ENCODE measurements at places on chromosomes 5 and 9.

GRCh38 chr5:180889381-180889780 lies 9.6 kb upstream of the BTNL8 start:
- DNase-seq: no peak

DNA sequence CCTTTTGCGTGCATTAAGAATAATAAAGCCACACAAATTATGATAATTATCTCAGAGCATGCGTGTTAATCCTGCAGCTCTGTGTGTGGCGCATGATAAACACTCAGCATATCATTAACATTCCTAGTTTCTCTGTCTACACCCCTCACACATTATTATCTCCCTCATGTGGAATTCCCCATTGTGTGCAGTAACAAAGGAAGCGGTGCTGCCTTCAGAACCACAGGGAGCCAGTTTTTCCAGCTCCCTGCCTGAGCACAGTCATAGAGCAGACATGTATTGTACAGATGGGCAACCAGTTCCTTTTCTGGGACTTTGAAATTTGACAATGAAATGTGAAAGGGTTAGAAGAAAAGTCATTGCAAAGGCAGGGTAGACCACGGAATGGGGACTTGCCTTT lies 1365.5 kb upstream of the CDH9 start:
- no peak for DNase-seq

GRCh38 chr9:36997414-36997813 lies 36.7 kb downstream of the PAX5 start:
- no peak for DNase-seq

DNA sequence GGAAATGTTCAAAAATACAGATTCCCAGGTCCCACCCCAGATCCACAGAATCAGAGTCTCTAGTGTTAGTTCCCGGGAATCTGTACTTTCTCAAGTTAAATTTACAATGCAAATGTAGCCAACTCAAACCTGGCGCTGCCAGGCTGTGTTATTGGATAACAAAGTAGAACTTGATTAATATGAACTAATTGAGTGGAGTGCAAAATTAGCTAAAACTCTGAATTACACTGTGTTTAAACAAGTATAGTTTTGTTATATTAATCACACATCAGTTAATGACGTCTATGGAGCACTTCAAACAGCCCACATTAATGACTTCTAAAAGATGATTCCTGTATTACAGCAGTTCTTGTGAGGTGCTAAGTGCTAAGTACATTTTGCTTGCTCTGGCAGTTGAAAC lies 32.4 kb upstream of the CYFIP2 start:
- no peak for DNase-seq

GRCh38 chr5:149380466-149381121 lies 1.5 kb upstream of the IL17B start:
- DNase-seq: peak; percentile 83

DNA sequence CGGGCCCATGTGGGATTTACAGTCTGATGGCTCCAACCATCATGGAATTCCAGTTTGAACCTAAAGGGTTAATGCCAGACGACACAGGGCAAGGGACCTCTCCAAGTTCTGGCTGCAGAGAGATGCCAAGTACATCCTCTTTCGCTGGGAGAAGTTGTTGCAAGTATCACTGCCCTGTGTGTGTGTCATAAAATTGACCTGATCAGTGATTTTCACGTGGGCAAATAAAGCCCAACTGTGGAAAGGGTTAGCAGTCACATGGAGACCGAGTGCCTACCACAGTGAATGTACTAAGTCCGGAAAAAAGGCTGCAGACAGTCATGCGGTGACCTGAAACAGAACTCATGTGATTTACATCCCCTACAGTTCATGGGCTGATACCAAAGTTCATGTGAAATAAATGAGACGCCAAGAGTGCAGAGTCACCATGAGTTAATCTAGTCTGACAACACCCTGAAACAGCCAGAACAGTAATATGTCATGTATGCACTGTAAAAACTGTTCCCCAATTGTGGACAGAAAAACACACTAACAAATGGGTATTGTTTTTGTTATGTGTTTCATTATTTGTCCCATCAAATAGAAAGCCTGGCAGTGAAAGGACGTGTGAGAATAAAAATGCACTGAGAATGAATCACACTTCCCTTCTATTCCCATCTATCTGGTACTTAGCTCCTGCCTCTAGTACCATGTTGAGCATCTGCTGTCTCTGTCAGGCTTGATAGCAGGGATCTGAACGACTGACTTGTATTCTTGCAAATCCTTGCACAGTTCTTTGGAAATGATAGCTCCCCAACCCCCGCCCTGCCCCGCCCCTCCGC lies 115.7 kb downstream of the SUSD1 start:
- no peak for DNase-seq

DNA sequence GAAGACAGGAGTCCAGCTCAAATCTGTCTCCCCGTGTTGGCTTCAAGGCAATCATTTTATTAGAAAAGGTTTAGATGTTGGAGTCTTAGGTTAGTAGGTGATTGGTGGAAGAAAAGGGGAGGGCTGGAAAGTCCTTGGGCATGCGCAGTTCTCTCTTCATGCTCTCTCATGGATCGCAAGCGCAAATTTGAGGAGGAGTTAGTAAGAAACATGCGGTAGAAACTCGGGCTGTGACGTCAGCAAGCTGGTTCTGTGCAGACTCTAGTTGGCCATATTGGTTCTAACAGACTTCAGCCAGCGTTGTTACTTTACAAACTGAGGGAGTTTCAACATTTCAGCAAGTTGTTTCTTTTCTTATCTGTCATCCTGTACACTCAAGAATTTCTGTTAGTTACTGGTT lies 392.2 kb downstream of the CDK5RAP2 start:
- no peak for DNase-seq

DNA sequence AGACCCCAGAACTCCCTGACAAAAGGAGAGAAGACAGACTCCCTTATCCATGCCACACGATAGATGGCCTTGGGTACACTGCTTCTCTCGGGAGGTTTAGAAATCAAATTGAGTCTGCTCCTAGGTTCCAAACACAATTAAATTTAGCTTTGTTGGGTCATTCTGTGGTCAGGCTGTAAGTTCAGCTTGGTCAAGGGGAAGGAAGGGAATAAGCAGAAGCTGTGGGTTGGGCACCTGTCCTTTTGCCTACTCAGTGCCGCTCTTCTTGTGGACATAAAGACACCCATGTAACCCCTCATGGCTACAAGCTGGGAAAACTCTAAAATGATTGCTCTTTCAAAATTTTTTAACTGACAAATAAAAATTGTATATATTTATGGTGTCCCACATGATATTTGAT lies 19.1 kb upstream of the AK3 start:
- no peak for DNase-seq

DNA sequence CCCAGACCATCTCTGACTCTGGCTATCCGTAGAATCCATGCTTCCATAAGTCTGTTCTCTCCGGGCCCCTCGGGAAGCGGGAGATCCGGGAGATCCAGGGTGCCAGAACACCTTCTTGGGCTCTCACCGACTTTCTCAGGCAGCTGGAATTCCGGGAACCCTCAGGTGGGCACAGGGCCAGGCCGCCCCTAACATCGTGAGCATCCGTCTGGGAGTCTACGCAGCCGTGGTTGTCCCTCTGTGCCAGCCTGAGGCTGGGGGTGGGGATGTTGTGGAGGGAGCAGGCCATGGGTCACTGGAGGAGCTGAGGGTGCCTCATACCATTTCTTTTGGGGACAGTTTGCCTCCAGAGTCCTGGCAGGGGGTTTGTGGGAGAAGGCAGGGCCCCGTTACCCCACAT lies 92.3 kb upstream of the COL5A1 start:
- DNase-seq: no peak

- DNase-seq: no peak
These were observed 67.2 kb downstream of the DMRT1 start for GRCh38 chr9:908536-909205.

DNA sequence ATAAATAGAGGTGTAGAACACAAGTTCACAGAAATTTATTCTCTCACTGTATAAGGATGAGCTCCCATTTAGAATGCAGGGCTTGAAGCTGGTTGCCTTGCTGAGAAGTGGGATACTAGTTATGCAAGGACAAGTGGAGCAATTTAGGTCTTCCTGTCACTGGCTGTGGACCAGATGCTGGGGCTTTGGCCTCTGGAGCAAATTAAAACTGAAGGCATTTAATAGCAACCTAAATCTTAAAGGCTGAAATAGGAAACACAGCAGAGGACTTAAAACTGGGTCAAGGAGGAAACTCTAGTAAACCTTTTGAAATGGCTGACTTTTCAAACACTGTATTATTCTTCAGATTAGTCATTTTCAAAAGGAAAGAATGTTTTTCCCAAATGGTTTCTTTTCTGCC lies 319.4 kb downstream of the RAB3C start:
- no peak for DNase-seq

DNA sequence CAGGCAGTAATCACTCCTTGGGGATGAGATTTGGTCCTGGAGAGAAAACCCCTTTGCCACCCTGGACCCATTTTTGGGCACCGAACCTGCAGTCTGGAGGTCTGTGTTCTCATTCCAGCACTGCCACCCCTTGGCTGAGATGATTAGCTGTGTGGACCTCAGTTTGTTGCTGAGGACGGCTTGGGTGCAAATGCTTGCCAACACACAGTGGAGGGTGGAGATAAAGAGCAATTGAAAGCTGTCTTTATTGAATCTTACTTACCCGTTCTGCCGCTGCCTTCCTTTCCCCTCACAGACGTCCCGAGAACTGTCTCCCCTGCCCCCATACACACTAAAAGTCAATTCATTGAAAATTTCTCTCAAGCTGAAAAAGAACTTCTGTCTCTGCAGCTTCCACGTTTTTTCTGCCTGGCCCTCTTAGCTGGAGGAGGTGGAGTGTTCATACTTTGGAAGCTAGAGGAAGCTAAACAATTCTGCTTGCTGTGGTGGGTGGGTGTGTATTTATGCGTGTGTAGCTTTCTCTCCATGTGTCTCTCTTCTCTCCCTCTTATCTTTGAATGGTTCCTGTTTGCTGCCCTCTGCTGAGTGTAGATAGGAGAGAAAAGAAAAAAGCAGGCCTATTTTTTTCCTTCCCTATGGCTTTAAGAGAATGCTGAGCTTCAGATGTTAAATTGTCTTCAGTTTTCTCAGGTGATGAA lies 6.6 kb downstream of the GALNT10 start:
- DNase-seq: no peak

DNA sequence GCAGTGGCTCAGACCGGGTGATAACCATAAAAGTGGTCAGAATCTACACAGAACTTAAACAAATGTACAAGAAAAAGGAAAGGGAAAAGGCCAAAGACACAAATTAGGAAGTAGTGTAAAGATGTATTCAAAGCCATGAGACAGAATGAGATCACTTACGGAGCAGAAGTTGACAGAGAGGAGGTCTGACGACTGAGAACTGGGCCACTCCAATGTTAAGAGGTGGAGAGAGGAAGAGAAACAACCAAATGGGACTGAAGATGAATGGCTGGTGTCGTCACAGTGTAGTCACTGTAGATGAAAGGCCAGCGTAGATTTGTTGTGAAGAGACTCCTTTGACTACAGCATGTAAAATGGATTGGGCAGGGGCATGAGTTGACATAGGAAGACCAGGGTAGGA lies 114.4 kb downstream of the DROSHA start:
- no peak for DNase-seq

- no peak for DNase-seq
These were observed 180.5 kb downstream of the FBXL7 start for GRCh38 chr5:15680455-15680854.

- DNase-seq: no peak
These were observed 40.2 kb downstream of the YIPF5 start for GRCh38 chr5:144130306-144130705.

DNA sequence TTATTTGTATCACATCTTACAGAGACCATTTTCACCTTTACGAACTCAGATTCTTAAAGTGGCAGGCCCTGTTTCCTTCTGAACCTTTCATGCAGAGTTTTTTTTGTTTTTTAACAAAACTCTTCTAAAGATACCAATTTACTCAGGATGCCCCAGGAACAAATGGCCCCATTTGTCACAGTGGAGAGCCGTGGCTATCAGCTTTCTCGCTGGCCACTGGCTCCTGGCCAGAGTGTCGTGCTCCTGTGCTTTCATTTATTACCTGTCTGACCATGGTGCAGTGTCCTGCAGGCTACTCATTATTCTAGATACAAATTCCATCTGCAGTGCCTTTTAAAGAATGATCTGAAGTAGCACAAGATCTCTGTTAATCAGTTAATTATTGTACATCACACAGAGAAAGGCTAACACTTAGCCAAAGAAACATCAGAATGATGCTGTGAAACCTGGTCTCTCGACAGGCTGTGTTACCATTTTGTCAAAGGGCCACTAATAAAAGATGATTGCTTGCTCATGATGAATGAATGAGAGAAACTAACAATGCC lies 27.8 kb downstream of the ADRA1B start:
- DNase-seq: no peak

- DNase-seq: no peak
These were observed 21.0 kb upstream of the TAF11L2 start for GRCh38 chr5:17477043-17477442.

GRCh38 chr9:137917116-137917515 lies 39.5 kb downstream of the CACNA1B start:
- DNase-seq: no peak

- DNase-seq: no peak
These were observed 18.2 kb downstream of the HNRNPH1 start for GRCh38 chr5:179605026-179605833.

- DNase-seq: no peak
These were observed 80.6 kb downstream of the FBXO4 start for GRCh38 chr5:42005561-42006153.

GRCh38 chr9:8391566-8391965 lies 592.0 kb upstream of the DMAC1 start:
- no peak for DNase-seq

DNA sequence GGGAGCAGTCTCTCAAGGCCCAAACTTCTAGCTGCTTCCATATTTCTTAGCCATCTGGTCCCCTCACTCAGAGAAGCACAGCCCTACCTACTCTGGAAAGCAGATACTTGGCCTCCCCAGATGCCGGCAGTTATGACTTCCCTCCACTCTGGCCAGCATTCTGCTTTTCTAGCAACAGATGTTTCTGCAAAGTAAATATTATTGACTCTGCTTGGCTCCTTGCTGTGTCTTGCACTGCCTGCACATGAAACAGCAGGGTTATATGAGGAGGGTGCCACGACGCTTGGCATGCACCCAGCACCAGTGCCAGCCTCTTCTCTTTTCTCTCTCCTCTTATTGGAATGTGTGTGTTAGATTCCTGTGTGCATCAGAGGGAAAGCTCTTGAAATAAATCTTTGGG lies 99.7 kb downstream of the ARHGAP26 start:
- DNase-seq: no peak

DNA sequence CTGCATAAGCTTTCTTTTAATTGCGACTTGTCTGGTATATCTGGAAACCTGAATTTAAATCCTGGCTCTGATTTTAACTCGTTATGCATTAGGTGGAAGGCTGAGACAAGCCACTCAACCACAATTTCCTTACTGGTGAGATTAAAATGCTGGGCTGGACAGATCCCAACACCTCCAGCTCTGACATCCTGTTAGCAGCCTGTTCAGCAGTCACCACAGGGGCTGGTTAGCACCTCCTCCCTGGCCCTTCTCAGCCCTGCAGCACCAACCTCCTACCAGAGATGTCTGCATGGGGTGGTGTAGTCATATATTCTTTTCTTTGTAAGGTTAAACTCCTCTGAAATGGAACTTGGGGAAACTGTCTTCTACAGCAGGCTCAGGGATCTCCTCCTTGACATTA lies 156.5 kb upstream of the NFIL3 start:
- DNase-seq: no peak

Measured in ureter (tissue), 1 donor.